ENCODE measurements at places on chromosomes 7 and 10. TPM values are rescaled to one million over a fixed set of nuclear protein-coding genes. Genes with fewer than 3 reads are reported as not detected.

DNA sequence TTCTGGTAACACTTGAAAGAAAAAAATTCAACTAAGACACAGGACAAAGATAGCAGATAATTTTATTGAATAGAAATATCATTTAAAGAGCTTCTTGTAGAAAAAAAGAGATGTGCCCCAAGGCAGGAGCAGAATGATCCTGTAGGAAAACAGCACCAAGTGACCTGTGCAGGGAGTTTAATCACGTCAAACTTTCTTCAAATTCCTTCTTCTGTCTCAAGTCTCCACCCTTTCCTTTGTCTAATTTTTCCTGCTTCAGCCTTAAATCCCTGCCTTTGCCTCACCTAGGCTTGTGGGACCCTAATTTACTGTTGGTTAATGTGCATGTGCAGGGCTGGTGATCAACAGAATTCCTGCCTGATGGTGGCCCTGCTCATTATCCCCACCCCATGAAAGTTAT is 481.4 kb downstream of the IPMK start:
- no peak for DNase-seq

DNA sequence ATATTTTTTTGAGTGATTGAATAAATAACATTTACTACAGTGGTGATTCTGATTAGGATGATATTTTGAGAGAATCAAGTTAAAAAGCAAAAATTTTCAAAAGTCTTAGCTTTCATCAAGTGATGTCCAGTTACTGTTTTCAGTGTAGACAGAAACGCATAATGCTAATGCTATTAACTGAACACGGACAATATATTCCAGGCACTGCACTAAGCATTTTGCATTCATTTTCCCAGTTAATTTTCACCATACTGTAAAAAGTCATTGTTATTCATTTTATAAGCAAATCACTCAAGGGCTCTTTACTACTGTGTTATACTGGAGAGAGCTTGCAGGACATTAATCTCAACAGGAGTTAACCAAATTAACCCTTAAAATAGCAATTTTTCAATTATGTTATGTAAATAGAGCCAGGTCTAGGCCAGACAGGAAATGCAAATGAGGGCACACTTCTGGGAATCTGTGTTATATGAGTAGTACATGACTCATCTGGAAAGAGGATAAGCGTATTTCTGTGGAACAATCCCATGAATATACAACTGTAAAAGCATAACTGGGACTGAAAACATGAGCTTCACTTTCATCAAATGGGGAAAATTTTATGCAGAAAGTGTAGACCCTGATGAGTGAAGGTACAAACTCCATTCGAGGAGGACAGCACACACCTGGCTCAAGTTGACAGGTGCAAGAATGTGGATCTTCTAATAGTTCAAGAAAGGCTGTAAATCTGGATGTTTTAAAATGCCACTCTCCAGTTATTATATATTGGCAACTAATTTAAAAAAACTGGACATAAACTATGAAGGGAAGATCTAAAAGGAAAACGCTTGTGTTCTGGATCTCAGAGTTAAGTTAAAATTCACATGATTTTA is 75.4 kb downstream of the ANK3 start:
- no peak for DNase-seq

DNA sequence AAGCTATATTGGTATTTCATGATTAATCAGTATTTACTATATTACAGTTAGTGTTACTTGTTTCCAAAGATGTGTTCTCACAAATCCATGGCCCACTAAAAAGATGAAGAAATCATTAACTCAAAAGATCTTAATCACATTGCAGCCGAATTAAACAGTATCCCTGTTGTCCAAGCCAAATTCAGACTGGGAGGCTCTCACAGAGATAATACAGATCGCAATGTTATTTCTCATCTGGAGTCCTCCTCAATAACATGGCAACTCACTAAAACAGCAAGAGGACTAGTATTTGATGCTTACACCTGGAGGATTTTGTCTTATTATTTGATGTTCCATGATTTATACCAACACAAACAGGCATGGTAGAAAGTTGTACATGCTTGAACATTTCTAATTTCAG is 23.4 kb downstream of the CYP51A1 start:
- no peak for DNase-seq

DNA sequence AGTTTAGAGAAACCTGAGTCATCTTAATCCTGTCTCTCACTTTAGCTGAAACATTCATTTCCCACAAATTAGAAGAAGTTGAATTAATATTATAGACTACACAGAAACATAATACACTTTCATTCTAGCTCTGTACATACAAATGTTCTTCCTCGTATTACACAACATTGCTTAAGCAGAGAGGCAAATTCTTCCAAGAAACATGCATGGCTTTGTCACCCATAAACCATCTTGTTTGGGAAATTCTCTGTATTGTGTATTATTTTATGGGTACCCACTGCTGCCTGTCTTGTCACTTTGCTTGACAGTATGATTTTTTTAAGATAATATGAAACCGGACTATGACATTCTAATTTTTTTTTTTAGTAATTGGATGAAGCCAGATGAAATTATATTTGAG is 104.0 kb downstream of the SRI start:
- DNase-seq: no peak

- no peak for DNase-seq
Measured at GRCh38 chr10:124701435-124701834, 42.7 kb downstream of the FAM53B start.

GRCh38 chr10:58967551-58968388 is 208.7 kb upstream of the PHYHIPL start:
- peak; percentile 89 for DNase-seq

DNA sequence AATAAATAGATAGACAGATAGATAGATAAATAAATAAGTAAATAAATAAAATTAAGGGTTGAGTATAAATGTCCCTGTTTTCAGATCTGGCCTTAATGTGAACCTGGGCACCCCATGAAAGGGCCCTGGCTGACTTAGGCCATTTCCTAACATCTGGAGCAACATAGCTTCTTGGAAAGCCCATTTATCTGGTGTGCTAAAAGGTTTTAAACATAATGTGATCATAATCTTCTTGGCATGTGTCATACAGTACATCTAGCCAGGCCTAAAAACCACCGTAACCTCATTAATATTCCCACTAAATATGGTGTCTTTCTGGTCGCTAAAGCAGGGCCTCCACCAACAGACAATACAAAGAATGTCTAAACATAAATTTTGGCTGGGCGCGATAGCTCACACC is 142.8 kb downstream of the BTAF1 start:
- DNase-seq: no peak

GRCh38 chr7:128937647-128938543 is at the start of gene IRF5:
IRF5 (plus strand) TSS chr7:128937927; CDS start chr7:128942082, 4,155 bp downstream.
- peak; percentile 67 for DNase-seq

DNA sequence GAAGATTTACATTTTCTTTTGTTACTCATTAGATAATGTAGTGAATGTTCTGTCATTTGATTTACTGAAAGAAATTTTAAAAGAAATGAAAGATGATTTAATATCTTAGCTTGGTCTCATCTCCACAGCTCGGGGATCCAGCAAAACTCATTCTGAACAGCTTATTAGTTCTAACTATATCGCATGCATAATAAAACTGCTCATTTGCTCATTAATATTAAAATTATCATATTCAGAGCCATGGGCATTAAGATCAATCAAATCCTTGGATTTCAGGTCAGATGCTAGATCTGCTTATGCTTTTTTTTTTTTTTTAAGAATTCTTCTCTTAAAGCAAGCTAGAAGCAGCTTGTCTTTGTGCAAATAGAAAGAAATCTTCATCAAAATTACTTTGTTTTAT is 246.1 kb downstream of the FOXP2 start:
- no peak for DNase-seq

DNA sequence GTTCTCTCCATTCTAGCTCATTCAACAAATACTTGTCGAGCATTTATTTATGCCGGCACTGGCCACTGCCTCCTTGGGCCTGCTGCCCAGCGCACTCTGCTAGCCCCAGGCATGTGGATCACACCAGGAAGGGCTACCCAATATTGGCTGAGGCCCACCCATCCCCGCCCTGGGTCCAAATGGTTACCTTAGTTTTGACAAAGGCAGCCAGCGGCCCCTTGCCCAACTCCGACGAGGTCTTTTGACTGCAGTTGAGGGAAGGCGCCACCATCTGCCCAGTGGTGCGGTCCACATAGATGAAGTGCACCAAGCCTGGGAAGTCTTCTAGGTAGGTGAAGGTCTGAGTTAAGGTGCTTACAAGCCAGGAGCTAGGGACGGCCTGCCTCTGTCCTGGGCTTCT is 7.2 kb upstream of the PYROXD2 start:
- no peak for DNase-seq

DNA sequence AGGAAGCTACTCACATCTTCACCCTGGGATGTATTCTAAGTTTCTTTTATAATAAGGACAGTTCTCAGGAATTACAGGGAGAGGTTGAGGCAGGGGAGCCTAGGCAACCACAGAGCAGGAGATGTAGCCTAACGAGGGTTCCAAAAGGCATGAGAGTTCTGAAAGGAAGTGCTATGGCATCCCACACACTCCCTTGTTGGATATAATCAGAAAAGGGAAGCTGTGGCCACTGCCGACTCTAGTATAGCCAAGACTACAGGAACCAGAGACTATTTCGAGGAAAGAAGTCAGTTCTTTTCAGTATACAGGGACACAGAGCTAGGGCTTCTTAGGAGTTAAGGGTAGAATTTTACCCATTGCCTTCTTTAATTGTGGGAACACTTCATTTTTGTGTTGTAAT is 11.0 kb downstream of the PRR15 start:
- DNase-seq: no peak

DNA sequence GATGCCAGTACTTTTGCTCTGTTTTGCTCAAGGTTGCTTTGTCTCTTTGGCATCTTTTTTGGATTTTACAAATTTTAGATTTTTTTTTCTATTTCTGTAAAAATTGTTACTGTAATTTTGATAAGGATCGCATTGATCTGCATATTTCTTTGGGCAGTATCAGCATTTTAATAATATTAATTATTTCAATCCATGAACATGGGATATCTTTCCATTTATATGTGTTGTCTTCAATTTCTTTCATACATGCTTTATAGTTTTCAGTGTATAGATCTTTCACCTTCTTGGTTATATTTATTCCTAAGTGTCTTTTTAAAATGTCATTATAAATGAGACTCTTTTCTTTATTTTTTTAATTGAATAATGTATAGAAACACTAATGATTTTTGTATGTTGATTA is 301.6 kb upstream of the SEMA3D start:
- no peak for DNase-seq

- no peak for DNase-seq
Measured at GRCh38 chr10:131775833-131776232, 125.0 kb upstream of the PPP2R2D start.

GRCh38 chr7:26667514-26668133 is 196.8 kb downstream of the SKAP2 start:
- DNase-seq: peak; percentile 97

- no peak for DNase-seq
Measured at GRCh38 chr10:87960230-87960629, 96.8 kb downstream of the PTEN start.

DNA sequence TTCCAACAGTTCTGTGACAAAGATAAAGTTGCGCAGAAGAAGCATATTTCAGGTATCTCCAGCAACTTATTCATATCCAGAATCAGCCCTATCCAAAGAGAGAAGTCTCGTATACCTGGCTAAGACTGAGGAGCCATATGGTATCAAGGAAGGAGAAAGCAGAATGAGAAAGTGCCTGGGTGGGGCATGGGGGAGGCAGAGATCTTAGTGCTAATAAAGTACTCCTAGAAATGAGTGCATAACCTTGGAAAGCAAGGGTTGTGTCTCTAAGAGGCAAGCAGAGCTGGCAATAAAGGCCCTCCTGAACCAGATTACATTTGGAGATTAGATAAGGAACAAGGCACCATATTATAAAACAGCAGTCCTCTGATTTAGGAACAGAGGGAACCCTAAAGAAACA is 12.7 kb downstream of the TASOR2 start:
- no peak for DNase-seq

GRCh38 chr7:139704308-139704879 is 73.4 kb downstream of the HIPK2 start:
- no peak for DNase-seq

GRCh38 chr7:35754741-35755140 is 46.1 kb upstream of the SEPTIN7 start:
- DNase-seq: no peak

DNA sequence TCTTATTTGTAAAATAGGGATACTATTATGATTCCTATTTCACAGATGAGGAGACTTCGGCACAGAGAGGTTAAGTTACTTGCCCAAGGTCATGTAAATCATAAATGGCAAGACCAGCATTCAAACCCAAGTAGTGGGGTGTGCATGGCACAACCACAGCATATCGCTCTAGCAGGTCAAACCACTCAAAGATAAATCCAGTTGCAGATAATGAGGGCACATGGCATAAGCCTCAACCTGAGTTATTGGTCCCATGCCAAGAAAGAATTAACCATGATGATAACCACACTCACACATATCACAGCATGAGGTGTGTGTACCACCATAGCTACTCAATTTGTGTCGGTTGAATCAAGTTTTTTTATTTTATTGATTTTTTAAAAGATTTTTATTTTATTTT is 180.5 kb downstream of the CREB5 start:
- DNase-seq: no peak

GRCh38 chr7:12572941-12573575 is 2.5 kb downstream of the SCIN start:
- DNase-seq: no peak

DNA sequence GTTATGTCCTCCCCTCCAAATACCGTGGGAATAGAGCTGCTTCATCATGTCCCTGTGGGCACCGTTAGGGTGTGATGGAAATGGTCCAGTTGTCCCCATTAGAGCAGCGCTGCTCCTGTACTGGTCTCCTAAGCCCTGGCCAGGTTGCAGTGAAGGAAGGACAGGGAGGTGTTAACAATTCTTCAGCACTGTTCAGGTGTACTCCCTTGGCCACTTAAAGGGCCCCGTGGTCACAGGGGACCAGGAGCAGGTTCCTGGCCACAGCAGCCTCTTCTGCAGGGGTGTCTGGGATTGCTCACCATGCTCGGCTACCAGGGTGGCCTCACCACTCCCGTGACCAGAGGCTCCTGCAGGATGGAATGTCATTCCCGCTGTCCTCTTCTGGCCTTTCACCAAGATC is 65.8 kb downstream of the MINDY4 start:
- DNase-seq: no peak

GRCh38 chr10:4543938-4544533 is 282.0 kb upstream of the AKR1E2 start:
- no peak for DNase-seq

DNA sequence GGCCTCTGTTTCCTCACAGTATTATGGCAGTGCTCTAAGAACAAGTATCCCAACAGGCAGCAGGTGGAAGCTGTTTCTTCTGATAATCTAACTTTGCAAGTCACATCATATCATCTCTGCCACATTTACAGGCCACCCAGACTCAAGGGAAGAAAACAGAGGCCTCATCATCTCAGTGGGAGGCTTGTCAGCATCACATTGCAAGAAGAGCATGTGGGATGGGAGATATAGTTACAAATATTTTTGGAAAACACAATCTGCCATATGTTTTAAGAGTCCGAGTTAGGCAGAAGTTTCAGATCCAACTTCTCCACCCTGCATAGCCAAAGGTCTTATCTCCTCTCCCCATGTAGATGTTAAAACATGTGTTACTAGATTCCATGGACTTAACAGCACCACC is 130.4 kb upstream of the PDE1C start:
- DNase-seq: no peak

FAM25C gene
- not detected for total RNA-seq

IFIT1B gene
- not detected for total RNA-seq

ZNF804B gene
- not detected for total RNA-seq

FIGNL1 gene
- 24.9 TPM for total RNA-seq

TUBGCP2 gene
- total RNA-seq: 67.7 TPM

FBXL13 gene
- total RNA-seq: 2.5 TPM

CYP26C1 gene
- not detected for total RNA-seq

PNLIP gene
- not detected for total RNA-seq

CCSER2 gene
- total RNA-seq: 33.8 TPM

ZNF25 gene
- 0.76 TPM for total RNA-seq
